Stimulated activated CD8-positive, alpha-beta memory T cell treated with anti-CD3 and anti-CD28 coated beads, Interleukin-4, amount 100 ng/mL, for 24 hours (primary cell): ENCODE measurements at places on chromosomes 5 and 9.

GRCh38 chr5:122863721-122864120 lies 18.3 kb downstream of the SNX24 start:
- DNase-seq = no peak

DNA sequence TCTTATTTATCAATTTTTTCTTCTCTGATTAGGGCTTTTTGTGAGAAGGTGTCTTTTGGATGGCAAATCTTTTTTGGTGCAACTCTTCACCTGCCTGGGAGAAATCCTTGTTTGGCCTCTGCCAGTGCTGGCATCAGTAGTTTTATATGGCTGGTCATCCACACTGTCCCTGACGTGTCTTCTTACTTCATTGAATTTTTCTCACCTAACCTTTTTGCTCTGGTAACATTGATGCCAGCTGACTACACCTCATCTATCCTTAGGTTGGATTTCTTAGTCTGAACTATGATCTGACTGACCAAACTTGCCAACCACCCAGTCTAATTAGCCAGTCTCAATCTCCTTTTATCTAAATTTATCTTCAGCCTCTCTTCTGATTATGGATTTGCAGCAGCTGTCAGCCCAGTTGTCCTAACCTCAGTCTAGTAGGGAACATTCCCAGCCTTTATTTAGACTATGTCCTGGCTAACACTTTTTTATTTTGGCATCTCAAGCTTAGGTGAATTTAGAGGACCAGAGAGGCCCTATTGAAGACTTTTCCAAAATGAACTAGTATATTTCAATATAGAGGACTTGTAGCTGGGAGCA lies 10.6 kb upstream of the TMEM38B start:
- DNase-seq = no peak

DNA sequence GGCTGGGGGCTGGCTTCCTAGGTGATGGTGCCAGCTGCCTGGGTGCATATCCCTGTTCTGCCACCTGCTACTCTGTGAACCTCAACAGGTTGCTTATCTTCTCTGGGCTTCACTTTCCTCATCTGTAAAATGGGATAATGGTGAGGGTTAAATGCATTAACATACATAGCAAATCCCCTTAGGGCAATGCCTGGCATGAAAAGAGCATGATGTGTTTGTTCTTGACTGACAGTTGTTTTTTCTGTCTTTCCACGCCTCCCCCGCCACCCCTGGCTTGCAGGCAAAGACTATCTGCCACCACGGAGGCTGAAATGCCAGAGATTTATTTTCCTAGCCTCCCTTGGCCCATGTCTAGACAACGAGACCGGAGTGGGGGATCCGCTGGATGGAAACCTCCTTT lies 280.5 kb downstream of the NSG2 start:
- no peak for DNase-seq

- DNase-seq = peak; percentile 84
These were observed at the start of the genes BRD8 and KIF20A for GRCh38 chr5:138178516-138179276. Gene BRD8 (minus strand): TSS chr5:138178630. CDS start chr5:138178614, 16 bp downstream. Gene KIF20A (plus strand): TSS chr5:138179112. CDS start chr5:138179681, 569 bp downstream.

DNA sequence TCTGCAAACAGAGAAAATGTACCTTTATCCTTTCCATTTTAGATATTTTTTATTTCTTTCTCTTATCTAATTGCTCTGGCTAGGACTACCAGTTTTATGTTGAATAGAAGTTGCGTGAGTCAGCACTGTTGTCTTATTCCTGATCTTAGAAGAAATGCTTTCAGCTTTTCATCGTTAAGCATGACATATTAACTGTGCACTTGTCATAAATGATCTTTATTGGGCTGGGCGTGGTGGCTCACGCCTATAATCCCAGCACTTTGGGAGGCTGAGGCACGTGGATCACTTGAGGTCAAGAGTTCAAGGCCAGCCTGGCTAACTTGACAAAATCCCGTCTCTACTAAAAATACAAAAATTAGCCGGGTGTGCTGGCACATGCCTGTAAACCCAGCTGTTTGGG lies 8.2 kb upstream of the ECM2 start:
- DNase-seq = no peak

DNA sequence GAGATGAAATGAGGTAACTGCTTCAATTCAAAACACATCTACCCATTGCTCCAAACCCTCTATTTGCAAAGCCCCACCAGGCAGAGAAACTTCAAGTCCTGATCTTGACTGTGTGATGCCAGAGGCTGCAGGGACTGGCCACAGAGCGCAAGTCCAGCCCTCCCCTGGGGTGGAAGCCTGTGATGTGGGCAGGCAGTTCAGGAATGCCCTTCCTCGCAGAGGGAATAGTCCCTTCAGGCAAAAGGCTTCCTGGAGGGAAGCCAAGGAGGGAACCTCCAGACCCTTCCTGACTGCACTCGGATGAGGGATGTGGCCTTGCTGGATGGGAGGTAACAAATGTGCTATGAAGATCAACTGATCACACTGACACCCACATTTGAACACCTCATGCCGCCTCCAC lies 131.2 kb downstream of the SLIT3 start:
- DNase-seq = no peak

DNA sequence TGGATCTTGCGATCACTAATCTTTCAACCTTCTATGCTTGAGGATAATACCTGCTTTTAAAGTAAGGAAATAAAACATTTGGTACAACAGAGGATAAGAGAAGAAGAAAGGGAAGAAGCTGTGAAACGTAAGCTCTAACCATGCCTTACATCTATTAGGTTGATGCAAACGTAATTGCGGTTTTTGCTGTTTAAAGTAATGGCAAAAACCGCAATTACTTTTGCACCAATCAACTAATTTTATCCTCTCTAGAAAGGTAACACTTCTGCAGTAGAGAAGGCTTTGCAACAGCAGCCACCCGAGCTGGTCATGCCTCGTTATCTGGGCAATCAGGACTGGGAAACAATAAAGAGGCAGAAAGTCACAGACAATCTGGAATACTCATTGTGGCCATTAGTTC lies 224.1 kb downstream of the MED10 start:
- DNase-seq = no peak

GRCh38 chr9:116452634-116453033 lies 234.5 kb upstream of the TRIM32 start:
- no peak for DNase-seq

DNA sequence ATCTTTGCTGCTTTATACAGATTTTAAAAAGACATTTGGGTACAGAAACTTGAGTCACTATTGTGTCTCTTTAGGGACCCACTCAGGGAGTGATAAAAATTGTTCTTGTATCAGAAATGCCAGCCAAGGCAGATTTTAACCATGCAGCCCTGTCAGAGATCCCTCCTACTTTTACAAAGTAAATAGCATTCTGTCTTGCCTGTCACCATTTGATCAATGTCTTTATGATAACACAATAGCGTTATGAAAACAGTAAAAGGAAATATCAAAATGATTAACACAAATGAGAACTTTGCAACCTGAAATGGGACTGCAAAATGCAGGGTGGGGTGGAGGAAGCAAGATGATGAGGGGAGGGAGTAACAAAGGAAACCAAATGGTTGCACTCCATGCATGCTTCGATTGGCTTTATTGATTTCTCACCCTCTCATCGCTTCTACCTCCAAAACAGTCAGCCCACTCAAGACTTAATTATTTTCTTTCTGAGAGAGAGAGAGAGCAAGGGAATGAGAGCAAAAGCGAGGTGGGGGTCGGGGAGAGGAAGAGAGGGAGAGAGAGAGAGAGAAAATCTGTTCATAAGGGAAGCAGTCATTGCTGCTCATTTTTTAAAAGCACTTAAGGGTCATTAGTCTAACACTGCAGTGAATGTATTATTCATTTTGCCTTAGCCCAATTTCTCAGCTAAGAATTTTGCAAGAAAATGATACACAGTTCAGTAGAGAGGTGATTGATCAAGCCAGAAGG lies 576.5 kb downstream of the CSNK1G3 start:
- DNase-seq = no peak

GRCh38 chr9:132791699-132792240 lies 86.3 kb downstream of the AK8 start:
- DNase-seq = no peak
